ENCODE measurements at places on chromosomes 6 and 20.

DNA sequence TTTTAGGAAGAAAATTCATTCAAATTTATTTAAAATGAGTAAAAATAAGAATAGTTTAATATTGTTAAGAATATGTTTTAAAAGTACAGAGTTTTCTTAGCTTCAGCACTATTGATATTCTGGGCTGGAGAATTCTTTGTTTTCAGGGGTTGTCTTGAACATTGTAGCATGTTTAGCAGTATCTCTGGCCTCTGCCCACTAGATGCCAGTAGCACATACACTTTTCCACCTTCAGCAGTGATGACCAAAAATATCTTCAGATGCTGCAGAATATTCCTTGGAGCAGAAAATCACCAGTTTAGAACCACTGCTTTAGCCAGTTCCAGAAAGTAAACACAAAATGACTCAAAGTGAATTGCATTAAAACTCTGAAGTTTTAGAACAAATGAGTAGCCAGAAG is 19.4 kb upstream of the SDHAF4 start:
- no peak for DNase-seq

GRCh38 chr6:110902091-110902490 is 27.5 kb downstream of the AMD1 start:
- DNase-seq, result no peak

GRCh38 chr20:16844406-16844805 is 96.2 kb downstream of the OTOR start:
- no peak for DNase-seq

- no peak for DNase-seq
These were observed 148.5 kb downstream of the LY86 start for GRCh38 chr6:6736791-6737654.

Data from stimulated activated CD4-positive, alpha-beta T cell treated with anti-CD3 and anti-CD28 coated beads, Interleukin-15, amount 100 ng/mL, for 1 hour (primary cell).